NCI-H226 (cell line): ENCODE measurements at places on chromosomes 16 and 17.

GRCh38 chr16:4688674-4689045 is 4.7 kb upstream of the NUDT16L1 start:
- DNase-seq = no peak

GRCh38 chr17:75457047-75457654 is 716 bp downstream of the TMEM94 start:
- DNase-seq = no peak

DNA sequence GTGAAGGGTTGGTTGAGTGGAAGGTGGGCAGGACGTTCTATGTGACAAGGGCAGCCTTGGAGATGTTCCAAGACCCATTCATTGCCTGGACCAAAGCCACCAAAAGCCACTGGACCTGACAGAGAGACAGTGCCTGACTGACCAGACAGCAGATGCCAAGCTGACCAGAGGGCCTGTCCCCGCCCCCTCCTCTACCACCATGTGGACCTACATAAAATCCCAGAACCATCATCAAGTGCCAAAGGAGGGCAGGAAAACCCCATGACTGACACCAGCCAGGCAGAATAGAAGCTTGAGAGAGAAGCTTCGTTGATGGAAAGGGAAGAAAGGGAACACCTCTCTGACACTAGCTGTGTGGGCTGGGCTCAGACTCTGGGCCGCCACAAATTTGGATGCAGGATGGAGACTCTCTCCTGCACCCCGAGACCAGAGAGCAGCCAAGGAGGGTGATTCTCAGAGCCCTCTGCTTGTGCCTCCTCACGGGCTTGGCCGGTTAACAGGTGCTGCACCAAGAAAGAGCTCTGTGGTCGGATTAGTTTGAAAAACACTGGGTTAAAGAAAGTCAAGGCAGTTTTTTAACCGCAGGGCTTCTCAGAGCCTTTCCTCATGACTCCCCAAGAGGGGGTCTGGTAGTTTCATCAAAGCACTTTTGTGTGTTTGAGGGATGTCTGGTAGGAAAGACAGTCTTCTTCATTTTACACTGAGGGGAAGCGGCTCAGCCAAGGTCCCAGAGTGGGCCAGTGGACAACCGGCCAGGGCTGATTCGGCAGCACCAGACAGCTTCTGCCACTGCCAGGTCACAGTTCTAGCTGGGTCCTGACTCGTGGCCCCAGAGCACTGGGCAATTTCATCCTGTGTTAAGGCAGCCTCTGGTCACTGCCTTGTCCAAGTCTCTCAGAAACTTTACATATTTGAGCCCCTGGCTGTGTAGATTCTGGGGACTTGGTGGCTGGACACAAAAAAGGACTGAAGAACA is 1.7 kb downstream of the TNFRSF13B start:
- DNase-seq = no peak

DNA sequence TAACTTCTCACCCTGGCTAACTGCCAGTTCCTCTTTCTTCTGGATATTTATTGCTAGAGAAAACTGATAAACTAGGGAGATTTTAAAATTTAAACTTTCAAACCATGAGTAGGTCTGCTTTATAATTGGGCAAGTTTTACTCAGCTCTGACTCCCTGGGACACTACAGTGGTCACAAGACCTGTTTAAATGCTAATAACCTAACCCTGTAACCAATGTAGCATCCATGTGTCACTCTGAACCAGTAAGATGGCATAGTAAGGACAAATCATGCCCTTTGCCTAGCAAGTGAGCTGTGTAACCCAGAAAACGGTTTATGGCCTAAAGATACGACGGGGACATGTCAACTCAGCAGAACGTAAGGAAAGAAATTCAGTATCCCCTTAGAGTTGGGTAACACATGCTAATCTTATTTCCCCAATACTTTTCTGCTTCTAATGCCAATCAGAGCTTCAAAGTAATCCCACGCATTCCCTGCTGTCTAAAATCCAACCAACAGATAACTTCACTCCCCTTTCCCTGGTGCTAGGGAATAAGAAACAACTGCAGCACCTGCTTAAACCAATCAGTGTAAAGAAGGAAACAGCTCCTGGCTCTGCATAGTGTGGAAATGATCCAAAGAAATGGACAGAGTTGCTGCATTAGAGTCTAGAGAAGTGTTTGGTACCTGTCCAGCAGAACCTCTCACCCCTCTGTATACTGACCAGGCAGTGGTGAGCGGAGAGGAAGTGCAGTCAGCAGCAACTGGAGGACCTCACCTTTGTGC is 85.7 kb downstream of the NCOR1 start:
- peak; percentile 45 for DNase-seq

DNA sequence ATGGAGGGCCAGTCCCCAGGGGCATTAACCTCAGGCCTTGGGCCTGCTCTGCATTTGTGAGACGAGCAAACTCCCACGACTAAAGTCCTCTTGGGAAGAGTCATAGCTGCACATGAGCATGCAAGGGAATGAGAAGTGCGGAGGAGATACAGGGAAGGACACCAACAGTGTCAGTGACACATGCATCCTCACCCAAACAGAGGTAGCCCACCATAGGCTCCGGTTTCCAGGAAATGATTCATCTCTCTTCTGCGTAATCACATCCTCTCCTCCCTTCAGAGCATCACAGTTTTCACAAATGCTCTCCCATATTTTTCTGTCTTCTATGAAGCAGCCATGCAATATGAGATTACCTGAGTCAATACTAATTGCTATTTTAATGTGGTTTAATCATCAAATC is 725.7 kb upstream of the GOT2 start:
- no peak for DNase-seq

GRCh38 chr17:33277436-33278100 is 15.5 kb downstream of the ASIC2 start:
- no peak for DNase-seq

GRCh38 chr16:81560979-81561657 is 116.5 kb downstream of the CMIP start:
- DNase-seq = peak; percentile 34

DNA sequence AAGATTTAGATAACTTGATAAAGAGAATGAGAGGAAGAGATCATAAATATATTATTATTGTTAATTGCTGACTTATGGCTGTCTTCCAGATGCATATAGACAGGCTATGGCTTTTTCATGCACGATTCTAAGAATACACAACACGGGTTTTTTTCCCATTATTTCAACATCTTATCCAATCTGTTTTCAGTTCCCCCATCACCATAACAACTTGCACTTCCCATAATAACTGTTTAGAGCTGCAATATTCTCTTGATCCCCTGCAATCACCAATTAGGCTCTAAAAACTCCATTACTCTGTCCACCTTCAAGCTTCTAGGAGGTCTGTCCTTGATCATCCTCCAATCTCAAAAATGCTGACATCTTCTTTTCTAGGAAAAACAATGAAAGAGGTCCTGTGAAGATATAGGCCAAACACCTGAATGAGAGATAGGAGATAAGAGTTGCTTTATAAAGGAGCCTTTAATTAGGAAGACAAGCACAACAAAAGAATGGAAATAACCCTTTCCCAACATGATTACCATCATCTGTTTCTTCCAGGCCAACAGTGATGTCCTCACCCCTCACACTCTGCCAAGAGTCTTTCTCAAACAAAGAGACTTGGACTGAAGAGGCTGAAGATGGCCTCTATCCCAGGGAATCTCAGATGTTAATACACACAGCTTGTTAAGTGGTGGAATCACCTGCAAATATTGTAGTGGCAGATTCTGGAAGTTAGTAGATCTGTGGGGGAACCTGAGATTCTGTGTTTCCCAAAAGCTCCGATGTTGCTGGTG is 32.2 kb upstream of the CCL2 start:
- DNase-seq = no peak

DNA sequence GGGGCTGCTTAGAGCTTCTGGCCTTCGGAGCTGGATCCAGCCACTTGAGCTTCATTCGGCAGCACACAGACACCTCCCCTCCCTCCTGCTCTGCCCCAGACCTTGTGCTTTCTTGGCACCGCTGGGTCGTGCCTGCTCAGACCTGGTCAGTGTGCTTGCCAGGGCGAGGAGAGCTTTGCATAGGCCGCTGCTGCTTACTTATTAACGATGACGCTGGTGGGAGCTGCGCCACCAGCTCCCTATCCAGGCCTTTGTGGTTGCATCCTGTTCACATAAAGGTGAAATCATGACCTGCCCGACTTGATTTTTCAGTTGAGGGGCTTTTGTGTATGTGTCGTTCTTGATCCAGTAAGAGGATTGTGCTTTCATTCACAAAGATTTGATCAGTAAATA is 101.1 kb downstream of the MSI2 start:
- no peak for DNase-seq

GRCh38 chr17:633641-634101 is 81.0 kb downstream of the VPS53 start:
- DNase-seq = no peak

DNA sequence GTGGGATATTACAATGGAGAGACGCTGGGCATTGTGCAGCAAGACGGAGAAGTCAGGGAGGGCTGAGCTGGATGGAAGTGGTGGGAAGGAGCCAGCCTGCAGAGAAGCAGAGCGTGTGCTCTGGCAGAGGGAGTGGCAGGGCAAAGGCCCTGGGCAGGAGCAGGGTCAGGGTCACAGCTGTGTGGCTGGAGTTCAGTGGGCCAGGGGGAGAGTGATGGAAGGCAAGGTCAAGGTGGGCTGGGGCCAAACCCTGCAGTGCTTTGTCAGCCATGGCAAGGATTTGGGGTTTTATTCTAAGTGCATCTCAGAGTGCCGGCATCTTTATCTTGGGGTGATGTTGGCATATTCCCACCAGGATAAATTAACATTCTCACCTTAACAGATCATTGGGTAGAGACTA is 31.9 kb upstream of the C16orf78 start:
- no peak for DNase-seq

GRCh38 chr17:73200476-73200875 is 7.6 kb downstream of the COG1 start:
- no peak for DNase-seq

DNA sequence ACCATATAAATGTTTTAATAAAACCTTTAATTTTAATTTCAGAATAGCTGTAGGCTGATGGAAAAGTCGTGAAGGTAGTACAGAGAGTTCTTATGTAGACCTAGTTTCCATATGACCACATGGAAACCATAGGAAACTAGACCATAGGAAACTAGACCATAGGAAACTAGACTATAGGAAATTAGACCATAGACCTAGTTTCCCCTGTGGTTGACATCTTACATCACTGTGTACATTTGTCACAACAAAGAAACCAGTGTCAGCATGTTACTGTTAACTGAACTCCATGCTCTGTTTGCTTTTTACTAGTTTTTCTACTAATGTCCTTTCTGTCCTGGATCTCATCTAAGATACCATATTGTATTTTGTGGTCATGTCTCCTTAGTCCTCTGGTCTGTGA is 14.6 kb downstream of the NUDT7 start:
- DNase-seq = no peak

- DNase-seq = peak; percentile 38
Measured at GRCh38 chr16:64969221-64969620, 152.6 kb downstream of the CDH11 start.

GRCh38 chr17:68456339-68457167 is 743 bp downstream of the WIPI1 start:
- peak; percentile 42 for DNase-seq

GRCh38 chr17:71163121-71163812 is 957.6 kb upstream of the SOX9 start:
- DNase-seq = no peak

GRCh38 chr17:32104158-32104557 is 38.1 kb upstream of the RHOT1 start:
- no peak for DNase-seq

- DNase-seq = no peak
Measured at GRCh38 chr16:55444754-55445485, 34.1 kb upstream of the MMP2 start.

GRCh38 chr16:70302745-70303144 is 3.8 kb downstream of the DDX19B start:
- DNase-seq = no peak

GRCh38 chr17:39652587-39653315 is 12.4 kb upstream of the TCAP start:
- DNase-seq = no peak

- peak; percentile 14 for DNase-seq
Measured at GRCh38 chr16:48105456-48105855, 50.3 kb downstream of the ABCC12 start.

DNA sequence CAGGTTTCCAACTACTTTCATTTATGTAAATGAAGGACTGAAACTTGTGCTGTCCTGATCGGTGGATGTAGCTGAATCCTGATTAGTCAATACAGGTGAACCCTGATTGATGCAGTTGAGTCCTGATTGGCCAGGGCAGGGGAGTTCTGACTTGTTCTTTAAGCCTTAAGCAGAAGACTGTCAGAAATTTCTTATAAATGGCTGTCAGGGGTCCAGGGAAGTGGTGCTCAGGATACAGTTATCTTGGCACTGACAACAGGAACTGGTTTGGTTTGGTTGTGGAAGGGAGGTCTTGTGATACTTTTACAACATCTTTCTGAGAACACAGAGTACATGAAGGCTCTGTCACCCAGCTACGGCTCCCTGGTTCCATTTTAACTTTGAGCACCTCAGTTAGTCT is 132.1 kb downstream of the KCNJ12 start:
- no peak for DNase-seq

DNA sequence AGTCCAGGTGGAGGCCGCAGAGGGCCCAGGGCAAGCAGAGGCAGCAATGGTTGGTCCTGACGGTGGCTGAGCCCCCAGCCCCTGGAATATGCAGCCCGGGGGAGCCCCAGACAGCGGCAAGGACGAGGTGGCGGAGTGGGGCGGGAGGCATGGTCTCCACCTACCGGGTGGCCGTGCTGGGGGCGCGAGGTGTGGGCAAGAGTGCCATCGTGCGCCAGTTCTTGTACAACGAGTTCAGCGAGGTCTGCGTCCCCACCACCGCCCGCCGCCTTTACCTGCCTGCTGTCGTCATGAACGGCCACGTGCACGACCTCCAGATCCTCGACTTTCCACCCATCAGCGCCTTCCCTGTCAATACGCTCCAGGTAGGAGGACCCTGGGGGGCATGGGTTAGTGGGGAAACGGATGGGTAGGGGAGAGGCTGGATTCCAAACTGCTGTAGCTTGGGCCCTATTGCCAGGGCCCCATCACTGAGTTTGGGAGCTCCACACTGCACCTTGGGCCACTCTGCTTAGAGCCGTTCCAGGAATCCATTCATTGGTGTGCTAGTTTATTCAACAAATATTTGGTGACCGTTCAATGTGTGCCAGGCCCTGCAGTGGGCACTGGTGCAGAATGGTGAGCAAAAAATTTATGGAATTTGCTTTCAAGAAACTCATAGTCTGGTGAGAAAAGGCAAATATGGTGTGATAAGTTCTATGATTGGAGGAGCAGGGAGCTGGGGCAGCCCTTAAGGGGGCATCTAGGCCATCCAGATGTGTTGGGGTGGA is 3.8 kb downstream of the RASL10B start:
- no peak for DNase-seq
